Activated T-cell treated with anti-CD3 and anti-CD28 coated beads, Interleukin-2, amount 50 U/mL, for 24 hours (primary cell): ENCODE measurements at places on chromosomes 16 and 17.

- DNase-seq, result no peak
Measured at GRCh38 chr16:78773291-78773702, 673.8 kb downstream of the WWOX start.

GRCh38 chr17:56540836-56541235, 52.7 kb upstream of the NOG start:
- DNase-seq, result no peak

DNA sequence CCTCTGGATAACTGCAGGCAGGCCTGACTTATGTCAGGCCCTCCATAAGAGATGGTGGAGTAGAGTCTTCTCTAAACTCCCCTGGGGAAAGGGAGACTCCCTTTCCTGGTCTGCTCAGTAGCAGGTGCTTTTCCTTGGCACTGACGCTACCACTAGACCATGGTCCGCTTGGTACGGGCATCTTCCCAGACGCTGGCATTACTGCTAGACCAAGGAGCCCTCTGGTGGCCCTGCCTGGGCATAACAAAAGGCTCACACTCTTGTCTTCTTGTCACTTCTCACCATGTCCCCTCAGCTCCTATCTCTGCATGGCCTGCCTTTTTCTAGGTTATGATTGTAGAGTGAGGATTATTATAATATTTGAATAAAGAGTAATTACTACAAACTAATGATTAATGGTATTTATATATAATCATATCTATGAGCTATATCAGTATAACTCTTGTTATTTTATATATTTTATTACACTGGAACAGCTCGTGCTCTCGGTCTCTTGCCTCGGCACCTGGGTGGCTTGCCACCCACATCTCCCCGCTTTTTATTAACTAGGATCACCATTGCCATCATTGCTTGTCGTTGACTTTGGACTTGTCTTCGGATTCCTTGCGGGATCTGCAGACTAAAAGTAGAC, 59.8 kb upstream of the ARL4D start:
- peak; percentile 76 for DNase-seq

- DNase-seq, result no peak
Measured at GRCh38 chr16:11047939-11048800, 103.8 kb downstream of the CLEC16A start.

DNA sequence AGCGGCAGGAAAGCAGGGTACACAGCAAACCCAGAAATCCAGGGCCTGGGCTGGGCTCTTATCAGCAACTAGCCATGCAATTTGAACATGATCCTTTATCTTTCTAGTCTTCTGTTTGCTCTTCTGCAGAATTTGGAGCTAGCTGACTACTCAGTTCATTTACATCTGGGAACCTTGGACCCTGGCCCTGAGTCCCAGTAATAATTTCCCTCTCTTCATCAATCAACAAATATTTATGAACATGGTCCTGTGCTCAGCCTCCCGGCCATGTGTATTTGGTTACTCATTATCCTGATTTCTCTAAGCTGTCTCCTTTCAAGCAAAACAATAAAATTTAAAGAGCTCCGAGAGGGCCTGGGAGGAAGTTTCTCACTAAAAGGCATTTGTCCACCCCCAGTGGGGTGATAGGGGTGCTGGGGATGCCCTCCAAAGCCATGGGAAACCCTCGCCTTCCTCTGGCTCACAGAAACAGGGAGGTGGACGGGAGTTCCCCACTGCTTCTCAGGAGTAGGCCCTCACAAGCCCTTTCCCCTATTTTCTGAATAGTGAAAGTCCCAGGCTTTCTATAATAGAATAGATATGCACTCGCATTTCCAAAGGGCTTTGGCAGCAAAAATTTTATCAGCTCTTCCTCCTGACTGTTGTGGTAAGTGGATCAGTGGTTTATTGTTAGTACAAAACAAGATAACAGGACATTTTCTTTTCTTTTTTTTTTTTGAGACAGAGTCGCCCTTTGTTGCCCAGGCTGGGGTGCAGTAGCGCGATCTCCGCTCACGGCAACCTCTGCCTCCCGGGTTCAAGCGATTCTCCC, 6.9 kb upstream of the WDR59 start:
- no peak for DNase-seq

DNA sequence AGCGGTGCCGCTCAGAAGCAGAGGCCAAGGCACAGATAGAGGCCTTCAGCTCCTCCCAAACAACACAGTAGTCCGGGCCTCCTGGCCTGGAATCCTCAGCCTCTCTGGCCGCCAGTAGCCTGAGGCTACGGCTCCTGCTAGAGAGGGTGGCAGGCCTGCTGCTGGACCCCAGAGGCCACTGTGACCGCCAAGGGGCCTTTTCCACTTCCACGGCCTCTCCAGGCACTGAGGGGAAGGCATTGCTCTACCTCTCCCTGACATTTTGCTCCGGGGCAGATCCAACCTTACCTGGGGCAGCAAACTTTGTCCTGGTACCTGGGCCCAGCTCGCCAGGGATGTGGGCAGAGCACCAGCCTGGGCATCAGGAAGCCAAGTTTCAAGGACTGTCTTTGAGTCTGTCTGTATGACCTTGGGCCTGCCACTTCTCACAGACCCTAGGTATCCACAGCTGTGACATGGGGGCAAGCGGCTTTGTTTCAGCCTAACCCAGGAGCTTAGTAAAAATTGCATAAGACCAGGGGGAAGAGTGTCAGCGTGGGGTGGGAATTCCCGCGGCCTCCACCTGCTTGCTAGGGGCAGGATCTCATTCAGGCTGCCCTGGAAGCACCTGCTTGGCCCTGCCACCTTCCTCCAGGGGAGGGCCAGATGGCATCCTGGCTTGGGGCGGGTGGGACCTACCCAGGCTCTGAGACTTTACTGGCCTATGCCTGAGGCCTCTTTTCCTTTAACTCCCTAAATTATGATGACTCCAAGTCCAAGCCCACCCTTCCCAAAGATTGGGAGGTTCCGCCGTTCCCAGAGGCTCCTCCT, 33.2 kb downstream of the ADGRG5 start:
- no peak for DNase-seq

- DNase-seq, result no peak
Measured at GRCh38 chr17:70119983-70120382, 45.0 kb downstream of the KCNJ16 start.

GRCh38 chr16:87165151-87165550, 152.0 kb downstream of the C16orf95 start:
- no peak for DNase-seq

GRCh38 chr16:15866451-15866850, 9.6 kb upstream of the MYH11 start:
- DNase-seq, result no peak

DNA sequence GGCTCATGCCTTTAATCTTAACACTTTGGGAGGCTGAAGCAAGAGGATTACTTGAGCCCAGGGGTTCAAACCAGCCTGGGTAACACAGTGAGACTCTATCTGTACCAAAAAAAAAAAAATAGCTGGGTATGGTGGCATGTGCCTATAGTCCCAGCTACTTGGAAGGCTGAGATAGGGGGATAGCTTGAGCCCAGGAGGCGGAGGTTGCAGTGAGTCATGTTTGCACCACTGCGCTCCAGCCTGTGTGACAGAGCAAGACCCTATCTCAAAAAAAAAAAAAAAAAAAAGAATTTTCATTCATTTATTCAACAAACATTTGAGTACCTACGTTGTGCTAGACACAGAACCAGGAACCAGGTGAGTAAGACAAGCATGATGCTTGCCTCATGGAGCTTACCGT, 73.6 kb upstream of the MRTFB start:
- no peak for DNase-seq

DNA sequence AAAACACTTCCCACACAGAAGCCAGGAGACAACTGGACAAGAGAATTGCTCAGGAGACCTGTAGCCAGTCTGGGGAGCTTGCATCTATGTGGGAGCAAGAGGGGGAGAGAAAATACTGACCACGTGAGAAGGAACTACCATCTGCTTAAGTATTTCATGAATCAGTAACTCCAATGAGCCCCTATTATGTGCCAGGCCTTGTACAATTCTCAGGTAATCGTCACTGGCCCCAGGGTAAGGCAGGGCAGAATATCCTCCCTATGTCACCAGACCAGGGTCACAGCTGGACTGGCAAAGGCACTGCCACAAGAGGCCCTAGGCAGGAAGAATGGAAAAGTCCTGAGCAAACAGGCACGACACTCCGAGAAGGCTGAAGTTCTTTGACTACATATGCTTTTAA, 25.9 kb downstream of the USP7 start:
- DNase-seq, result no peak

GRCh38 chr16:79981814-79982213, 381.3 kb upstream of the MAF start:
- no peak for DNase-seq

GRCh38 chr17:2710803-2711607, 559 bp downstream of the CLUH start:
- peak; percentile 65 for DNase-seq

GRCh38 chr16:3501783-3502400, 1.1 kb downstream of the CLUAP1 start:
- DNase-seq, result peak; percentile 14

DNA sequence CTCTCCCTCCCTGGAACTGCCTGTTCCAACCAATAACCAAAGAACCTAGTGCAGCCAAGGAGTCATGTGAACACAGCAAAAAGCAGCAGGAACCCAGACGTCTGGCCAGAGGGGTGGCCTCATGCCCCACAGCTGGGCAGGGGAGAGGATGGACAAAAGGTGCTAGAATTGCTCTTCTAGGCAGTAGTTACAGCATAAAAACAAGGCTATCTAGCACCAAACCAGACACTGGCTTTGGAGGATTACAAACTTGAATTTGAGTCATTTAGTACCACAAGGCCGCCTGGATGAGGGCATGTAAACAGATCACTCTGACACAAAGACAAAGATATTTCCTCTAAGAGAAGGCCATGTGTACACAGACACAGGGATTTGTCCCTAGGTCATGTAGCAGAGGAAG, 423.3 kb upstream of the MAF start:
- no peak for DNase-seq

- DNase-seq, result no peak
Measured at GRCh38 chr16:49726155-49726554, 129.8 kb downstream of the ZNF423 start.

GRCh38 chr16:21710938-21711337, 47.2 kb downstream of the OTOA start:
- no peak for DNase-seq

DNA sequence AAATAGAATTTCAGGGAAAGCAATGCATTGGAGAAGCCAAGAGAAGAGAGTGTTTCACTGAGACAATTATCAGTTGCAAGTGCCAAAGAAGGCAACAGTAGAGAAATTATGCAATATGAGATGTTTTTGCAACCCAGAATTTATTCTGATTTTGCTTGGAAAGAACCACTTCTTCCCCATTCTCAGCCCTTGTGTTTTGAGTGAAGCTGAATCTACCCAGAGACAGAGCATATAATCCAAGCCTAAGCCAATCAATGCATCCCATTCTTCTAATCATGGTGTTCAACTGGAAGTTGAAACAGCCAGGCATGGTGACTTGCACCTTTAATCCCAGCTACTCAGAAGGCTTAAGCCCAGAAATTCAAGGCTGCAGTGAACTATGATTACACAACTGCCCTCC, 6.9 kb upstream of the SCNN1G start:
- DNase-seq, result no peak

DNA sequence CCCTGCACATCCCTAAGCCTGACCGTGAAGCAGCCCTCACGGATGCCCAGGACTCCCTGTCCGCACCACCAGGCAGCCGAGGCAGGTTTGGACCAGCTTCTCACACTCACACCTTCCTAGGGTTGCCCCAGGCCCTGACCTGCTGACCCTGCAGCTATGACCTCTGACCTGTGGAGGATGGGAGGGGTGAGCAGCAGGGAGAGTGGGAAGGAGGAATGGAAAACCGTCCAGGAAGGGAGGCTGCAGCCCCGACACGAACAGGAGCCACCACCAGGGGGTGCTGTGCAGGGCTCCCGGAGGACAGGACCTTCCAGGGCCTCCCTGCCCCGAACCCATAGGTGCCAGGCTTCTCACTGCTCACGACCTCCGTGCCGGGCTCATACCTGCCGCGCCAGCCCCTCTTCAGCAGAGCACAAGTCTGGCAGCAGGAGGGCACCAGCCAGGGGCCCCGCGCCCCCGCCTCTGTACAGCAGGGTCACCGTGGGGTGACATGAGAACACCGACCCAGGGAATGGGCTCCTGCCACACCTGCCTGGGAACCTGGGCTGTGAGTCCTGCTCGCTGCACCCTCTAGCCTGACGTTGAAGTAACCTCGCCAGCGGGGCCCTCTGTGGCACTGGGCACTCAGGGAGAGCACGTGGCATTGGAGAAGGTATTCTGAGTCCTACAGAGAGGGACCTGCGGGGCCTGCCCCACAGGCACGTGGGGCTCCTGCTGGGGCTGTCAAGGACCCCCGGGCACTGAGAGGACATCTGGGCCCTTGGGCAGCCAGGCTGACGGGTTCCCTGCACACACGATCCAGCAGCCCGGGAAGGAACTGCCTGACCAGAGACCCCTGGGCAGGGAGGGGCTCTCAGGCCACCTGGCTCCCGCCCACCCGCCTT, 37.6 kb downstream of the CTU2 start:
- peak; percentile 83 for DNase-seq

DNA sequence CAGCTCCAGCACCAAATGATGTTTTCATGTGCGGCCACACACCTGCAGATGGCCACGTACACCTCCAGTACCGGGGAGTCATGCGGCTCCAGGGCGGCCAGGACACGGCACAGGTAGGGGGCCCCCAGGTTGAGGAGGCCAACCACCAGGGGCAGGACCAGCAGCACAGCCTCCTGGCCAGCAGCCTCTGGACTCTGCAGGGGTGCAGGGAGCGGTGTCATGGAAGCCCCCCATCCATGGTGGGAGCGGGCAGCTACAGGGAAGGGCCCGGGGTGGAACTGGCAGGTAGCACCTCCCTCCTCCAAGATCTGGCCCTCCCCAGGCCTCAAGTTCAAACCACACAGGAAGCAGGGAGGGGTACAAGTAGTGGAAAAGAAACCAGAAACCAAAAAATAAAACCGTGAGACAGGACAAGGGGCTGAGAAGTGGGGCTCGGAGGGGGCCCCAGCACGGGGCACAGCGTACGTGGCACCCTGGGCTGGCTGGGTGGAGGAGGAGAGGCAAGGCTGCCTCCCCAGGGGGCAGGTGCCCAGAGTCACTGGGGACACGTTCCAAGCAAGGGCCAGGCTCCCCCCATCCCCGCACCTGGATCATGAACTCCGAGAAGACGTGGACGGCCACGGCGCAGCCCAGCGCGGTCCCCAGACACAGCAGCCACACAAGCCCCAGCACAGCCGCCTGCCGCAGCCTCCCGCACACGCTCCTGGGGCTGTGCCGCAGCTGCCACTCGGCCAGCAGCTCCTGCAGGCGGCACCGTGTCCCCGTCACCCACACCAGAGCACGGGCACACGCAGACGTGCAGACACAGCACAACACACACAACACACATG, 7.4 kb downstream of the TMC6 start:
- DNase-seq, result peak; percentile 70

GRCh38 chr16:87715658-87716057, 50.1 kb downstream of the KLHDC4 start:
- no peak for DNase-seq

DNA sequence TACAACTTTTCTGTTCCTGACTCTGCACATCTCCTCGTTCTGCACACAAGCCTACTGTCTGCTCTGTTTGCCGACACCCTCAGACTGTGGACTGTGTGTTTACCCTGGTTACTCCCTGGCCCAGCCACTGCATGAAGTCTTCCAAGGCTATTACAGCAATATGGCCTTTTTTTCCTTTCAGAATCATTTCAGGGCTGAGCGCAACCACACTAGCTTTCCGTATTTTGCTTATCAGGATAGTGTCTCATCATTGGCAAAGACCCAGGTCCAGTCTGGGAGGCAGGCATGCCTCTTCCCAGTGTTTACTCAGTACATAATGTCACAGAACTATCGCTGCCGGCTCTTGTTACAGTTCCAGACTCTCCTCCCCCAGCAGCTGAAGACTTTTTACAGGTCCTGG, 10.1 kb downstream of the DNAH9 start:
- no peak for DNase-seq

- no peak for DNase-seq
Measured at GRCh38 chr16:14377326-14377725, 252.7 kb downstream of the PARN start.

GRCh38 chr17:39871801-39872200, 3.8 kb downstream of the ZPBP2 start:
- no peak for DNase-seq
